ENCODE measurements at places on chromosomes 12 and 14.

DNA sequence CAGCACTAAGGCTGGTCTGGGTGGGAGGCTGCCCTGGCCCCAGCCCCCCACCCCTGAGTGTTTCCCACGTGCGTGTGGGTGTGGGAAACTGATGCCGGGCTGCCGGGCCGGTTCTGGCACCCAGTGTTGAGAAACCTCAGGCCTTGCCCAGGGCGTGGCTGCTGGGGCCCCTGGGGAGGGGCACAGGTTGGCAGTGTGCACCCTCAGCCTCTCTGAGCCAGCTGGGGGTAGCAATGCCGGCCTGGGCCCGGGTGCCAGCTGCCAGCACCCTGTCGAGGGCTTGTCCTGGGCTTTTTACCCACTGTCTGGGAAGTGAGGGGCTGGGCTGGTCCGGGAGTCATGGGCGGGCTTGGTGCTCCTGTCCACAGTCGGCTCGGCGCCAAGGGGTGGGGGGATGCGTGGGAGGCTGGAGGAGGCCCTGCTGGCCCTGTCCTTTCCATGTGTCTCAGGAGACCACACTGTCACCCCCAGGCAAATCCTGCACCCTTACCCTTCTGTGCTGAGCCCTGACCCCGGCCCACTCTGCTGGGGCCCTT lies 15.7 kb downstream of the ASPG start:
- DNase-seq, result no peak

DNA sequence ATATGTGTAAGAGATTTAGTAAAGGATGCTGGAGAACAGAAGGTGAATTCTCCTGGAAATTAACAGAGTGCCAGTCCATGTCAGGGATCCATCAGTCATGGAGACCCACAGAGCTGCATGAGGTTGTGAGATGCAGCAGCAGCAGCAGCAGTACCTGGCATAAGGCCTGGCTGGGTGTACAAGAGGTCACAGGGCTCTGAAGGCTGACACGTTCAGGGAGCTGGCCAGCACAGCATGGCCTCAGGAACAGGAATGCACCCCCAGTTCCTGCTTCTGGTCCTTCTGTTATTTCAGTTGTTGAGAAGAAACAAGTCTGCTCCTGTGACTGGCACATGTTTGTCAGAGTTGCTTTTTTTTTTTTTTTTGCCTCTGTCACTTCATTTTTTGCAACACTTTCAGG lies 210.8 kb downstream of the CNTN1 start:
- DNase-seq, result no peak

- no peak for DNase-seq
Observed at GRCh38 chr12:58567189-58567588, 353.1 kb downstream of the LRIG3 start.

GRCh38 chr12:111352296-111352993 lies 16.4 kb downstream of the PHETA1 start:
- no peak for DNase-seq

DNA sequence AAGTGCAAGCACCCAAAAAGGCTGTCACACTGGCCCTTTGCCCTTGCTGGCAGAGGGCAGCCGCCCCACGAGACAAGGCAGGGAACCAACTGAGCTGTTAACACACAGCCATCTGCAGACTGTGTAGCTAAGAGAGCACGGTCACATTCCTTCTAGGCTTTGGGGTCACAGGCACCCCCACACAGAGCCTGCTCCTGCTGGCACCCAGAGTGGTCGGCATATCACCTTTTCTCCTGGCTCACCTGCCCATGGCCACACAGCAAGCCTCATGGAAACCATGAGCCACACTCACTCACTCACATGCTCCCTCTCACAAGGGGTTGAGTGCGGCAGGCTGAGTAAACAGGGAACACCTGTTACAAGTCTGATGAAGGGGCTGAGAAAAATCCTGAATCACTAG lies 214.5 kb downstream of the PCNX1 start:
- no peak for DNase-seq
